ENCODE measurements at places on chromosomes 11 and 22. TPM values are rescaled to one million over a fixed set of nuclear protein-coding genes. Genes with fewer than 3 reads are reported as not detected.

The KCNQ1 gene
- total RNA-seq: 9.9 TPM

The SCARF2 gene
- 0.39 TPM for total RNA-seq

The SLC22A6 gene
- not detected for total RNA-seq

The CLCF1 gene
- total RNA-seq: 29.7 TPM

DNA sequence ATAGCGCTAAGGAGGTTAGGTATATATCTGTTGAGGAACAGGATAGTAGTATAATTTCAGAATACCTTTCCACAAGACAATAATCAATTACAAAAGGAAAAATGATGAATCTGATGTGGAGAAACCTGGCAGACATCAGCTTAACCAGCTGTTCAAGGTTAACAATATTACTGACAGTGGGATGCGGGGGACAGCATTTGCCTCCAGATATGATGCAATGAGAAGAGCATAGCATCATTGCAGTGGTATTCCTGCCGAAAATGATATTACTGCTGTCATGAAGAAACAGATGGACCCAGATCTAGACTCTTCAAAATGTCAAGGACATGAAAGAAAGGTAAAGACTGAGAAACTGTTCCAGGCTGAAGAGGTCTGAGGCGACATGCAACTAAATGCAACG, 49.7 kb downstream of the RBFOX2 start:
- DNase-seq: no peak

- no peak for DNase-seq
Observed at GRCh38 chr22:45059296-45059695, 49.5 kb upstream of the PHF21B start.

- no peak for DNase-seq
Observed at GRCh38 chr11:86955111-86955360, 159 bp downstream of the FZD4 start.

- no peak for DNase-seq
Observed at GRCh38 chr11:128936606-128937251, 5.9 kb downstream of the TP53AIP1 start.

- no peak for DNase-seq
Observed at GRCh38 chr11:1753229-1753928, 3.0 kb upstream of the IFITM10 start.

- no peak for DNase-seq
Observed at GRCh38 chr11:101127197-101127698, 2.4 kb downstream of the PGR start.

DNA sequence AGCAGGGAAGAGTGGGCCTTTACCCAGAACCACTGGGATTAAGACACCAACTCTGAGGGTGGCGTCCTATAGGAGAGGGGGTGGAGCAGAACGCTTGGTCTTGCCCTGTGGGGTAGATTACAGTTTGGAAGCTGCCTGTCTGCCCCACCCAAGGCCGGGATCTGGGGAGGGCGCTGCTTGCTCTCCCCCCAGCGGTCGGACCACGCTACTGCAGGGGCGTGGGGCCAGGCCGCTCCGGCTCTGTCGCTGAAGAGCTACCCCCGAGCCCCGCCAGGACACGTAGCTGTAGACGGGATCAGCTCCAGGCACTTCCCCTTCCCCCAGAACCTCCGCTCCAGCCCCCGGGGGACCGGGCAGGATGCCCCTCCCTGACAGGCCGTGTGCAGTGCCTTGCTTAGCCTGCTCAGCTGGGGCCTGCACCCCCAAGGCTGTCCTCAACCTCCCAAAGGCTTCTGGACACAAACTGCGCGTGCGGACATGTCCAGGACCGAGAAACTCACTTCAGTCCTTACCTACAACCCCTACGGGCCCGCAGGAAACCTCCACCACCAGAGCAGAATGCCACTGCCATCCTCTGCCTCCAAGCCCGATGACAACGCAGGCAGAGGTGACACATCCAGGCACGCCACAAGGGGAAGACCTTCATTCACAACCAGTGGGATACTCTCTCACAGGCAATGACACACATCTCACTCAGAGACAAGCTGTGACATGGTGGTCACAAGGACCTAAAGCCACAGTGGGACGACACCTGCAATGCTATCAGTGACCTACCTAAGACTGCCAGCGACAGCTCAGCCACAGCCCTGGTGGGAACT, 3.6 kb downstream of the AHNAK start:
- peak; percentile 95 for DNase-seq

GRCh38 chr11:95780544-95780943, 9.0 kb downstream of the FAM76B start:
- DNase-seq: no peak

DNA sequence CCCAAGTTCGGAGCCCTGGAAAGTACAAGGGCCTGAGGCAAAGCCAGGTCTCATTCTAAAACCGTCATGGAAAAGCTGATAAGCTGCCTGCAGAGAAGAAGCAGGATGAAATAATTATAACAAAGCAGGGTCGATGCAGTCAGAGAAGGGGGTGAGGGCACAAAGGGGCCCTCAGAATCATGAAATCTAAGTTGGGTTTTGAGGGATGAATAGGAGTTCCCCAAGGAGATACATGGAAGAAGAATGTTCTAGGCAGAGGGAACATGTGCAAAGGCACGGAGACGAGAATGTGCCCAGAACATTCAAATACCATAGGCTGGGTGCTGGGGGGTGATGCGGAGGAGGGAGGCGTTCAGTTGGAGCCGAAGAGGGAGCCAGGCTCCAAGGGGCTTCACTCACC, 25.0 kb downstream of the IGLL1 start:
- DNase-seq: no peak

GRCh38 chr11:70124321-70125000, 46.3 kb downstream of the ANO1 start:
- DNase-seq: no peak

GRCh38 chr11:9089636-9090035, 1.8 kb downstream of the SCUBE2 start:
- peak; percentile 22 for DNase-seq
